Stimulated activated CD8-positive, alpha-beta memory T cell treated with anti-CD3 and anti-CD28 coated beads, Interleukin-2, amount 100 ng/mL, for 1 hour (primary cell): ENCODE measurements at places on chromosomes 2 and 18.

DNA sequence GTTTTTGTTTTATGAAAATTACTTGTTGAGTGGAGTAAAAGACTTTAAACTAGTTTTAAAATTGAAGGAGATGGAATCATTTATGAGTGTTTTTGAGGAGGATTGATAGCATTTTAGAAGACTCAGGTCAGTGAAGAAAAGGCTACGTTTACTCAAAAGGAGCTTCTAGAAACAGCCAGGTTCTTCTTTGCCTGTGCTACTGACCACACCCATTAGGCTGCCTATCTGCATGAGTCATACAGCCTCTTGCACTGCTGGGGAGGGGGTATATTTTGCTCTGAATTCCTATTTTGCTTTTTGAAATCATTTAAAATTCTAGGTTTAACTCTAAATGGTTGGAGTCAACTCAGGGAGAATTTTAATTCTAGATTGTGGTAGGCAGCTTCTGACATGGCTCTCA lies 22.3 kb downstream of the EFEMP1 start:
- no peak for DNase-seq

DNA sequence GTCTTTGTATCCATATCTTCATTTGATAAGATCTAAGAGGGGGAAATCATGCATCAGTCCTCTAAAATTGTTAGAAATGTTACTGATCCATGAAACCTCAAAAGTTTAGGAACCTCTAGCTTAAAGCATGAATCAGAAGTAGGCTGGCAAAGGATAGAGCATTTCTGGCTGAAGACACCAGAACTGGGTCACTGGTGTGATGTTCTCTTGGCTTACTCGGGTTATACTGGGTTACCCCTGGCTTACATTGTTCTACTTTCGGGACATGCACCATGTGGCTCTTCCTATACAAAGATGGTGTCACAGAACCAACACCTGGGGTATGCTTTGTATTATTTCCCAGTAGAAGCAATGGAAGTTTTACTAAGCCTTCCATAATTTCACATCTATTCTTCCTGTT lies 83.2 kb upstream of the TNP1 start:
- no peak for DNase-seq

DNA sequence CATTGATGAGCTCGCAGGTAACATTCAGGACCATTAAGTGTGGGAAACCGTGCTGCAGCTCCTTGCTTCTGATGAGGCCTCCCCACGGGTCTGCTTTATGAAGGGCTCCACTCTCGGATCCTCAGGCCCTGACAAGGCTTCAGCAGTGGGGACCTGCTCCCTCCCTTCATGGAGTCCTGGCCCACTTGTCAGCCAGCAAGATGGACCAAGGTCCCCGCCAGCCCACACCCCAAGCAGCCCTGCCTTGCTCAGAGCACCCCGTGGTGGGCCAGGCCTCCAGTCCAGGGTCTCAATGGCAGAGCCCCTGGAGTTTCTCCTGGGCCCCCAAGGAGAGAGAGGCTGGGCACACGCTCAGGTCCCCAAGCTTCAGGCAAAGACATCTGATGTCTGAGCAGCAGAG lies 41.5 kb downstream of the CROCC2 start:
- DNase-seq: no peak

DNA sequence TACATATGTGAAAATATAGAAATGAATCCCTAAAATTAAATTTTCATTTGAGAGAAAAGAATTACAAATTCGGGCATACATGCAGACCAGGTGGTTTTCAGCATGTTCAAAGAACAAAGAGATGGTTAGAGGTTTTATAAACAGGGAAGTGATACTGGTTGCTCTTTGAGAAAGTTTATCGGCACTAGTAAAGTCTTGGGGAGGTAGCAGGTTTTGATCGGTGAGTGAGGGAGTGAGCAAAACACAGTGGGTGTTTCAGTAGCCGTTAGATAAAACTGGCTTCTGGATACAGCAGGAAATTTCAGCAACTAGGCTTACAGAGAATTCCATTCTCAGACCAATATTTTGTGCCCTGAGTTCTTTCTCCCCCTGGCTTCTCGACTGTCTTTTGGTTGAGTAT lies 51.1 kb downstream of the DSC3 start:
- no peak for DNase-seq

DNA sequence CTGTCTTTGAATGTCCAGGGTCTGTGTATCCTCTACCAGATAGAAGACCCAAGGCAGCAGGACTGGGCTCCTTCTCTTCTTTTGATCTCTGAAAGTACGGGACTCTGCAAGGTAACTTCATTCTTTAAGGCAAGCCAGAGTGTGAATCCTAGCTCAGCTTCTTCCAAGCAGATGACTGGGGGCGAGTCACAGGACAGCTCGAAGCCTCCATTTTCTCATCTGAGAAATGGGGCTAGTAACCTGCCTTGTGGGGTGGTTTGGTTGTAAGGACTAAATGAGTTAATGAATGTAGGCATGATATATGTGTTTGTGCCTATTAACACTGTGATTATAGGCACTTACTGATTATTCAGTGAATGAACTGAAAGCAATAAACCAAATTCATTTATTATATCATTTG lies 46.7 kb downstream of the DGKD start:
- DNase-seq: no peak

GRCh38 chr2:150126143-150126740 lies 361.2 kb downstream of the RND3 start:
- DNase-seq: no peak

- DNase-seq: no peak
Observed at GRCh38 chr18:34085140-34085739, 139.5 kb downstream of the NOL4 start.

GRCh38 chr2:101609433-101609832 lies 88.1 kb upstream of the MAP4K4 start:
- DNase-seq: no peak

GRCh38 chr2:120301284-120301683 lies 44.7 kb upstream of the INHBB start:
- no peak for DNase-seq

DNA sequence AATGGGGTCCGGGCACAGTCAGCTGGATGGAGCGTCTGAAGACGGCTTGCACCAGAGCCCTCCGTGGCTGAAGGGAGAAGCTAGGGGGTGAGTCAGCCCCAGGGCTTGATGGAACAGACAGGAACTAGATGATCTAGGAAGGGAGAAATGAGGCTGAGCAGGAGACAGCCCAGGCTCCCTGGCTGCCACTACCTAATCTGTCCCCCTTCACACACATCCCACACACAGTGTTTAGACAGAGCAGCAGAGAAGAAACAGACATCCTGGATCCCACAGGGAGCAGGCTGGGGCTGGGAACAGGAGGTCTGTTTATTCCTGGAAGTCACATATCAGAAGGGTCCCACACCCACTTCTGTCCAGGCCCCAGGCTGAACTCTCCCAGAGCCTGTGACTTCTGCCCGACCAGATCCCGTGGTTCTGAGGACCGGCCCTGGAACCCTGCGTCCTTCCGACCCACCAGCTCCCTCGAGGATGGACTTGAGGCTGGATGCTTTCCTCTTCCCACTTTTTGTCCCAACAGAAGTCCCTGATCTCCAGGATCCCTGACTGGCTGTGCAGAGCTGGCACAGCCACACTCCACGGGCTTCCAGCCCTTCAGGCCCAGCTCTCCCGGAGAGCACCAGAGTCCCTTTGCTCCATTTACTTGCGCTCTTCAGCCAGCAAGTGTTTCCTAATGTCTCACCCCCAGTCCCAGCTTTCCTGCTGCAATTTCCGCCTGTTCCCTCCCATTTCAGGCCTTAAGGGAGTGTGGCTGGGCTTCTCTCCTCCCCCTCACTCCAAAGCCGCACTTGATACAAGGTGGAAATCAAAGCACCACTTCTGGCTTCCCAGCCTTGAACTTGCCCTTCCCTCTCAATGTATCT lies 1.5 kb upstream of the GPBAR1 start:
- DNase-seq: no peak

DNA sequence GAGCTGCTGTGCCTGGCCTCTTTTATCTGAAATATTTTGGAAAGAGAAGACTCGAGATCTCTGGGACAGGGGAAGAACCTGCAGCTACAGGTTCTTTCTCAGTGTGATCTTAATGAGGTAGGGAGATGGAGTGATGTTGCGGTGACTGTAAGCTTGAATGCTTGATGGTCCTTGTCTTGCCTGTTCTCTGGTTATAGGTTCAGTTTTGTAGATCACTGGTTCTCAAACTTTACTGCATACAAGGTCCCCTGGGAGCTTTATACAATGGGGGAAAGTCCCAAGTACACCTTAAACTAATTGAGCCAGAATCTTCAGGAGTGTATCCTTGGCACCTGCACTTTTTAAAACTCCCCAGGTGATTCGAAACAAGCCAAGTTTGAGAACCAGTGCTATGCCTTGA lies 136.7 kb upstream of the CXCR4 start:
- DNase-seq: no peak

- DNase-seq: no peak
Observed at GRCh38 chr2:201257381-201257955, 2.9 kb upstream of the CASP8 start.

DNA sequence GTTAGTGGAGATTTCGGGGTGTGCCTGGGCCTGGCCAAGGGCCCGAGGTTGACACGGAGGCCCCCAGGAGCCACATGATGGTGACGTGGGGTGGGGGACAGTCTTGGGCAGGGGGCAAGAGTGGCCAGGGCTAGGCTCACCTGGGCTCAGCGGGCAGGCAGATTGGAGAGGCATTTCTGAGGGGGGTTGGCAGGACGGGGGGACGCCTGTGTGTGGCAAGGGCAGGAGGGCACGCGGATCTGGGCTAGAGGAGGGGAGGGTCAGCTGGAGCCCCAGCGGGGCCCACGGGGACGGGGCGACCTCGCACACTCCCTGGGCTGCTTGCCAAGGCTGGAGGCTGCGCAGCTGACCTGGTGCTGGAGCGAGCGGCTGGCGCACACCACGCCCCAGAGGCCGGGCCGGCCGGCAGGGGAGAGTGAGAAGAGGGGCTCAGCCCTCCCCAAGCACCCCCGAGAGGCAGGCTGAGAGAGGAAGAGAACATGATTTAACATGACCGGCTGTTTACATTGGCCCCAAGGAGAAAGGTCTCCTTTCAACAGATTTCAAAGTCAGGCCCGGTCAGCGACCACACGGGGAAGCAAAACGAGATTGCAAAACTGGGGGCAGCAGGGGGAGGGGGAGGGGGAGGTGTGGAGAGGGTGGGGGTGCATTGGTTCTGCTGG lies 38.0 kb upstream of the SNED1 start:
- no peak for DNase-seq

GRCh38 chr2:184363213-184363612 lies 235.1 kb upstream of the ZNF804A start:
- DNase-seq: no peak
